Nucleus accumbens (tissue), 56 donors: ENCODE measurements at places on chromosomes 5 and 9.

GRCh38 chr5:33308586-33308985 is 132.2 kb upstream of the TARS1 start:
- DNase-seq, result no peak

DNA sequence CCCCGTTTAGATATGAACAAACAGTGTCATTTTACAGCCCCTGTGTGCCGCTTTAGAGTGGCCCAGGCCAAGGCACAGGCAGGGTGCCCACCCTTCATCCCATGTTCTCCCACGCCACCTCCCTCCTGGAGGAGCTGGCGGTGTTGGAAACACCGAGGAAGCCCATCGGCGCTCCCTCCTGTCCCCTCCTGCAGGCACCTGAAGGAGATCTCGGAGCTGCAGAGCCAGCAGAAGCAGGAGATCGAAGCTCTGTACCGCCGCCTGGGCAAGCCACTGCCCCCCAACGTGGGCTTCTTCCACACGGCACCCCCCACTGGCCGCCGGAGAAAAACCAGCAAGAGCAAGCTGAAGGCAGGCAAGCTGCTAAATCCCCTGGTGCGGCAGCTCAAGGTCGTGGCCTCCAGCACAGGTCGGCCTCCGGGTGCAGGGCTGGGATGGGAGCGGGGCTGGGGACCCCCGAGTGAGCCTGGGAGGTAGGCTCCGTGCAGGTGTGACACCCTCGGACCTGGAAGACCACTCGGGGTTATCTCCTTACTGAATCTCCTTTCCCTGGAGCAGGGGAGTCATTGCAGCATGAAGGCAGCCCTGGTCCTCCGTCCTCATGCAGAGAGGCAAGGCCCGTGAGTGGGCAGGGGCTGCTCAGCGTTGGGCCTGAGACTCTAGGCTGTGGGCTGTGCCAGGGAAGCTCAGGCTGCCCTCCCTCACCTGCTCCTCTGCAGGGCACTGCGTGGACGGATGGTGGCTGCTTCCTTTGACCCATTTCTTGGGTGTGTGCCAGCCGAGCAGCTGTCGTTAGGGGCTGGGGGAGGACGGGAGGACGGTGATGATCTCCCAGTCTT is 113.9 kb downstream of the WNK2 start:
- DNase-seq, result no peak

DNA sequence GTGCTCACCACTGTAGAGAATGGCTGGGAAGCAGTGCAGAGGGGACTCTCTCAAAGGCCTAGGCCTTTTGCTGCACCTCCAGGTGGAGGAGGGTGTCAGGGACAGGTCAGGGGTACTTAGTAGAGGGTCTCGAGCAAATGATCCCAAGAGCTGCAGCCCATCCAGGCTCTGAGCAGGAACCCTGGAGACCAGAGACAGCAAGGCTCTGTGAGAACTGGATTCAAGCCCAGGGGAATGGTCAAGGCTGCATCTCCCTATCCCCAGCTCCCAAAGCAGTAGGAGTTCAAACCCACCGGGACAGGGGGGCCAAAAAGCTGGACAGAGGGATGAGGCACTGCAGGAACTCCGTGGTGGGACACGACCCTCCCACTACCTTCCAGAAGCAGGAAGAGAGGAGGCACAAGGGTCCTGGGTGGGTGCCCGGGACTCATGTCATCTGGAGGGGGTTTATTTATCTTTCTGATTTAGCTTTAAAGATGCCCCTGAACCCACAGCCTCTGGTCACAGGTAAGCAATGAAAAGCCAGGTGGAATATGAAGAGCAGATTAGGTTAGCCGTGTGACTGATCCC is 124.8 kb downstream of the MVB12B start:
- DNase-seq, result no peak

- no peak for DNase-seq
Observed at GRCh38 chr5:54492178-54492577, 25.4 kb upstream of the SNX18 start.

GRCh38 chr9:13929013-13929412 is 384.9 kb downstream of the NFIB start:
- no peak for DNase-seq

- DNase-seq, result no peak
Observed at GRCh38 chr9:13879981-13880380, 434.0 kb downstream of the NFIB start.

DNA sequence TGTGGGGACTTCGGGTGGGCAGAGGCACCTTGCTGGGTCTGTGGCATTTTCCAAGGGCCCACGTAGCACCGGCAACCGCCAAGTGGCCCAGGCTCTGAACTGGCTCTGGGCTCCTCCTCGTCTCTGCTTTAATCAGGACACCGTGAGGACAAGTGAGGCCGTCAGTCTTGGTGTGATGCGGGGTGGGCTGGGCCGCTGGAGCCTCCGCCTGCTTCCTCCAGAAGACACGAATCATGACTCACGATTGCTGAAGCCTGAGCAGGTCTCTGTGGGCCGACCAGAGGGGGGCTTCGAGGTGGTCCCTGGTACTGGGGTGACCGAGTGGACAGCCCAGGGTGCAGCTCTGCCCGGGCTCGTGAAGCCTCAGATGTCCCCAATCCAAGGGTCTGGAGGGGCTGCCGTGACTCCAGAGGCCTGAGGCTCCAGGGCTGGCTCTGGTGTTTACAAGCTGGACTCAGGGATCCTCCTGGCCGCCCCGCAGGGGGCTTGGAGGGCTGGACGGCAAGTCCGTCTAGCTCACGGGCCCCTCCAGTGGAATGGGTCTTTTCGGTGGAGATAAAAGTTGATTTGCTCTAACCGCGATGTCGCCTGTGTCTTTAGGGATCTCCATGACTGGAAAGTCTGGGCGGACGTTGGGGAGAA is 5.8 kb downstream of the DPP7 start:
- no peak for DNase-seq

- DNase-seq, result no peak
Observed at GRCh38 chr5:143372187-143372829, 31.2 kb downstream of the NR3C1 start.

GRCh38 chr9:85995599-85995998 is 54.7 kb downstream of the NAA35 start:
- no peak for DNase-seq

DNA sequence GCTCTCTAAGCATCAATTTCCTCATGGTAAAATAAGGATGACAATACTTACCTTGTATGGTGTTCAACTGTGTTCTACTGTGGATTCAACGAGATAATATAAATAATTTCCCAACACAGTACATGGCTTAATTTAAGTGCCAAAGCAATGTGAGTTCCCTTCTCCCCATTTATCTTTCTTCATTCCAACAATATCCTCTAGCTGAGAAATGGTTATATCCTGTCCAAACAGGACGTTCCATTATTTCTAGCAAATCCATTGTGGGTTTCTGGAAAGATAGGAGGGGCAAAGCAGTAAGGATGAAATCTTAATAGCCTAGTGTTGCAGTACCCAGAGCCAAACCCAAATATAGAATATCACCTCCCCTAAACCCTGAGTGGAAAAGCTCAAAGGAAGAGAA is 22.0 kb downstream of the ABCA1 start:
- no peak for DNase-seq

GRCh38 chr5:61167382-61167781 is 5.1 kb upstream of the SMIM15 start:
- DNase-seq, result no peak

GRCh38 chr5:73188764-73189531 is 16.0 kb downstream of the TMEM174 start:
- DNase-seq, result no peak

DNA sequence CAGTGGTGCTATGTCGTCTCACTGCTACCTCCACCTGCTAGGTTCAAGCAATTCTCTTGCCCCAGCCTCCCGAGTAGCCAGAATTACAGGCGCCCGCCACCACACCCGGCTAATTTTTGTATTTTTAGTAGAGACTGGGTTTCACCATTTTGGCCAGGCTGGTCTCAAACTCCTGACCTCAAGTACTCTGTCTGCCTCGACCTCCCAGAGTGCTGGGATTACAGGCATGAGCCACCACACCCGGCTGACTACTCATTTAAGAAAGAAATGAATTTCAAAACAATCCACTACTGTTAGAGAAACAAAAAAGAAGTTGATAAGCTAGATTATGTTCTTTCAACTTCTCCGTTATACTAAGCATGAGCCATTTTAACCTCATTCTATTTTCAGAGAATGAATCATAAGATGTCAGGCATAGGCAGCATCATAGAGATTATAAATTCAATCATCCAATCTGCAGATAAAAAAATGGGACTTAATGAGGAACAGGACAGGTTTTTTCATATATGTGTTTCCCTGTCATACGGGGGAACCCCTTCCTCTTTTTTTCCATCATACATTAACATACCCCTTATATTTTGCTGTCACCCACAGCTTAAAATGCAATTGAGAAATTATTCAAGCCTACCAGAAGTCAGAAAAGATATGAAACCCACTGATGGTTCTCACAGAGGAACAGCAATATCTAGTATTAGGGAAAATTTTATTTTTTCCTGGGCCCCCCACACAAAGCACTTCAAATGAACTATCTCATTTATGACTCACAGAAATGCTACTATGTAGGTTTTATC is 26.5 kb upstream of the ADRB2 start:
- DNase-seq, result no peak

GRCh38 chr9:28883234-28883633 is 1310.0 kb upstream of the C9orf72 start:
- no peak for DNase-seq

DNA sequence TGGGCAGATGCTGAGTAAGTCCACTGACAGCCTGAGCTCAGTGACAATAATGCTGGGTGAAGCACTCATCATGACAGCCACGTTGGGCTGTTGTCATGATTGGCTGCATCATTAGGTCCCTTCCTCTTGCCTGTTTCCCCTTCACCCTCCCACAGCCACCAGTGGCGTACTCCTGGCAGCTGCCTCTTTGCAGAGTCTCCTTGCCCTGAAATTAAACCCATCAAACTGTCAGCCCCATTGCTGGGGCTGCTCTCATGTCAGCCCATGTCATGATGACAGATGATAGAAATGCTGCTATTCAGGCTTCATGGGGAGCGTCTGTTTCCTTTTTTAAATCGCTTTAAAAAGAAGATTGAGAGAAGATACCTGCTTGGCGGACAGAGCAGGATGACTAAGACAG is 327.4 kb downstream of the AGTPBP1 start:
- no peak for DNase-seq

DNA sequence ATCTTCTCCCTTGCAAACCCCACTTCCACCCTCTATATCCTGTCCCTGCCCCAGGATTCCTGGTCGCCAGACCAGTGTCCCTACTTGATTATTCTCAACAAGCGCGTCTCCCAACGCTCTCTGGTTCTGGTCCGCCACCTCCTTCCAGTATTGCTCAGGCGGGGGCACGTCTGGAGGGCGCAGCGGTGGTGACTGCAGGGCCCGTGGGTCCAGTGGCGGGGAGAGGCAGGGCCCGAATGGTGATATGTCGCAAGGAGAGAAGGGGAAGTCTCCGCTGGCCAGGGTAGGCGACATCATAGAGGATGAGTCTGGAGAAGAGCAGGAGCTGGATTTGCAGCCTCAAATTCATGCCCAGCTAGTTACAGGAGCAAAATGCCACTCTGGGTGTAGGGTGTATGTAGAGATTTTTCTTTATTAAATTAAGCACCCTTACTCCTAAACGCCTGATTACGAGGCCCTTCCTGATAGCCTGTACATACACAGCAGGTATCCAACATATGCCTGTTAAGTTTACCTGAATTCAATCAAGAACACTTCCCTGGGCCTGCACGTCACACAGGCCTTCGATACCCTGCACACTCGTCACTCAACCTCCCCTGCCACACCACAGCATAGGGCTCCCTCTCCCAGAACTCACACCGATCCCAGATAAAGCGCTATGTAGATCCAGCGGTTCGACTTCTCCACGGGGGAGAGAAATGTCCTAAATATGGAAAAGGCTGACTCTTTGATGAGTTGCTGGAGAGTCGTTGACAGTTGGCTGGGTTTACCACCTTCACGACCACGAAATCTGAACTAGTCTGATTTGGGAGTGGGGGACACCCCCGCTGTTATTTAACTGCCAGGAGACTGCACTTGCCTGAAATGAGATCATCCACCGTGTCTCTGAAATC is 4.8 kb downstream of the MCIDAS start:
- DNase-seq, result no peak
